ENCODE measurements at places on chromosomes 7 and 10.

- no peak for DNase-seq
Observed at GRCh38 chr7:150406567-150407421, 27.7 kb downstream of the ZNF775 start.

- no peak for DNase-seq
Observed at GRCh38 chr10:113284635-113285034, 268.2 kb upstream of the HABP2 start.

DNA sequence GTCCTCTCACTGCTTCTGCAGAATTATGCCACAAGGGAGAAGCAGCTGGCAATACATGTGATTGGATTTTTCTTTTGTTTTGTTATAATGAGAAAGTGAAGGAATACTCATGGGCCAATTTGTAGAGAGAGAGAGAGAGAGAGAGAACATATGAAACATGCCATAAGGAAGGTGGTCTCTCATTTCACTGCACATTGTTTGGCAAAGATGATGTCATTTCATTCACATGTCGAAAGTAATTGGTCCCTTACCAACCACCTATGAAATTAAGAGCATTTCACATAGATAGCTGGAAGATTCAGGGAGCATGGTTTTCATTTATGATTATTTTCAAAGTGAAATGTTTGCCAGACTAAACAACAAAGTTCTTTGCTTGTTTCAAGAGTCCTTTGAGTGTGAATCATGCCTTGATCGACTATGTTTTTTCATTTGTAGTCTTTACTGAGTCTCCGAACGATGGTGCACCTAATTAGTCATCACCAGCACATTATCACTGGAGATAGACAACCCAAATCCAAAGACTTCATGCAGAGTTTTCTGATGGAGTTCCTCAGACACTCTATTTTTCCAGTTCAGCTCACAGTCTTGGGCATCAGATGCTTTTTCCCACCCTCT, 130.1 kb upstream of the ZEB1 start:
- no peak for DNase-seq

DNA sequence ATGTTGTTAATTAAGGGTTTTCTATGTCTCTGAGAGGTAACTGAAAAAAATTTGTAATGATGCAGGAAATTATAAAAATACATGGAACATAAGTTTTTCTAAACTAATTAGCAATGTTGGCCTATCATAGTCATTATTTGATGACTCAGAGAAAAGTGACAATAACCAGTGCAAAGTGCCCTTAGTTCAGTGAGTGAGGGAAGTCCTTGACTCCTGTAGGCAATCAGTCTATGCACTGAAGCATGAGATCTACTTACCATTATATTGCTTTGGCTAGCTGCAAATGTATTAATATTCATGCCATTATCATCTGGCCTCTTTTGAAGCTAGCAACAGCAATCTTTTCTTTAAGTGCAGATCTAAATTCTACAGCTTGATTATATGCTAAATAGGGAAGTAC, 40.6 kb downstream of the CCDC172 start:
- DNase-seq: no peak

- DNase-seq: no peak
Observed at GRCh38 chr7:151185762-151186639, 1.0 kb downstream of the ASB10 start.

DNA sequence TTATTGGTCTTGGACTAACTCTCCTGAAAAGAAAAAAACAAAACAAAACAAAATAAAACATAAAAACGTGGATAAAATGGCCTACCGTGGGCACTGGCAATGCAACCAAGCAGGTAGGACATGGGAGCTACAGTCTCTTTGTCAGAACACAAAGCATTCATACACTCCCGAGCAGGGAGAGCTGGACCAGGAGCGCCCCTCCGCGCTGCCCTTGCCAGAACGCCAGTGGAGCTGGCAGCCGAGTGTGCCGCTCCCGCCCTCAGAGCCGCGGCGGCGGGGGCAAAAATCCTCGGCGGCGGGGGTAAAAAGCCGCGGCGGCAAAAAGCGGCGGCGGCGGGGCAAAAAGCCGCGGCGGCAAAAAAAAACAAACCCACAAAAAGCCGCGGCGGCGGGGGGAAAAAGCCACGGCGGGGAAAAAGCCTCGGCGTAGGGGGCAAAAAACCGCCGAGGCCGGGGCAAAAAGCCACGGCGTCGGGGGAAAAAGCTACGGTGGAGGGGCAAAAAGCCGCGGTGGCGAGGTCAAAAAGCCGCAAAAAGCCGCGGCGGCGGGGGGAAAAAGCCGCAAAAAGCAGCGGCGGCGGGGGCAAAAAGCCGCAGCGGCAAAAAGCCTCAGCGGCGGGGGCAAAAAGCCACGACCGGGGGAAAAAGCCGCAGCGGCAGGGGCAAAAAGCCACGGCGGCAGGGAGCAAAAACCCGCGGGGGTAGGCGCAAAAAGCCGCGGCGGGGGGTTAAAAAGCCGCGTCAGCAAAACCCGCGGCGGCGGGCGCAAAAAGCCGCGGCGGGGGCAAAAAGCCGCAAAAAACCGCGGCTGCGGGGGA, 418.1 kb downstream of the ZNF716 start:
- no peak for DNase-seq

GRCh38 chr7:112777406-112777805, 12.8 kb downstream of the TMEM168 start:
- DNase-seq: no peak

DNA sequence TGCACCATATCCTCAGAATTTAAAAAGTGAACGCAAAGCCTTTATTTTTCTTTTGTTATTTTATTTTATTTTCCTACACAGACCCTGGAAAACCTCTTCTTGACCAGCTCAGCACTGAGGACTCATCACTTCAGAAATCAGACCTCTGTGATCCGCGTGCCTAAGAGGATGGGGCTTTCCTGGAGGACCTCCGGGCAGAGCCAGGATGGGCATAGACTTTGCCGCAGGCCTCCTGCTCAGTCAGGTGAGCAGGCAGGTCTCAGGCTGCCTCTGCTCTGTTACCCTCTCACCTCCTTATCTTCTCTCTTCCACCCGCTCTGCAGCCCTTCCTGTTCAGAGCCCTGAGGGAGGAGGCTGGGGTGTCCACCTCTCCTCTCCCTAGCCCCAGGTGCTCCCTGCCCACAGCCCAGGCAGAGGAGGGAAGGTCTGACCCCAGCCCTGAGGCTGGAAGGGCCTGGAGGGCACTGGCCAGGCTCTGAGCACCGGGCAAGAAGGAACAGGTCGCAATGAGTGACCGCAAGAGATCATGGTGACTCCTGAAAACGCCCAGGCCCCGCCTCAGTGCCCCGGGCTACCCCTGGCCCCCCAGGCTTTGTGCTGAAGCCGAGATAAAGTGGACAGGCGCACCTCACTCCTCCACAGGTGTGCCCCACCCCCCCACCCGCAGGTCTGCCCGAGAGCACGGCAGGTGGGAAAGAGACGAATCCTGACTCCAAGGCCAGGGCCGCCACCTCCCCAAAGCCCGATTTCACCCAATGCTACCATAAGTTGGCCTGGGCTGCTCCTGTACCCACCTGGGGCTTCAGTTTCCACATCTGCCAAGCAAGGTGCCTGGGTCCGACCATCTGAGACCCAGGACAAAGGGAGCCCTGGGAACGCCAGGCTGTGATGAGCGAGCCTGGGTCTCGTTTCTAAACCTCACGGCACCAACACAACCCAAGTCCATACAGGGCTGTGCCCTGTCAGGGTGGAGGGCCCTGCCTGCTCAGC, 2.8 kb downstream of the CALML5 start:
- no peak for DNase-seq

DNA sequence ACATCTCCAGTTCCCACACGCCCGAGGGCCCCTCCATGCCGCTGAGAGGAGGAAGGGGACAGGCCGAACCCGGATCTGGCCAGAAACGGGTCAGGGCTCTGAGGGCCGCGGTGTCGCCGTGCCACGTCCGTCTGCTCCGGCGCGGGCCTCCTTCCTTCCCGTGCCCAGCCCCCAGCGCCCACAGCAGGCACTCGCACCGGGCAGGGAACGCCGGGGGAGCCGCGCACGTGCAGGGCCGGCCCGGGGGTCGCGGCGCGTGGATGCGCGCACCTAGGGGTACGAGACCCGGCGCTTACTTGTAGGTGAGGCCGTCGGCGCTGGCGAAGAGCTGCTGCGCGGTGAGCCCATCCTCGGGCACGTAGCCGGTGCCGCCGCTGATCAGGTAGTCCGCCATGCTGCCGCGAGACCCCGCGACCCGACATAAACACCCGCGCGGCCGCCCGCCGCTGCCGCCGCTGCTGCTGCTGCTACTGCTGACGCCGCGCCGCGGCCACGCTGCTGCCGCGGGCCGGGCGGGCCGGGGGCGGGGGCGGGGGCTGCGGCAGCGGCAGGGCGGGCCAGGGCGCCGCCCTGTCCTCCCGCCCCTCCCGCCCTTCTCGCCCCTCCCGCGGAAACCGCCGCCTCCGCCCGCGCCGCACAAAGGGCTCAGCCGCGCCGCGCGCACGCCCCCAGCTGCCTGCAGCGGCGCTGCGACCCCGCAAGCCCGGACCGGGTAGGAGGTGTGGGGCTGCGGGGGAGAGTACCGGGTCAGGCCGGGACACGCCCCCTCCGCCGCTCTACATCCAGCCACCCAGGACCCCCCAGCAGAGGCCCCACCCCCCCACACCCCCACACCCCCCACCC, 4.1 kb downstream of the IMPDH1 start:
- no peak for DNase-seq

DNA sequence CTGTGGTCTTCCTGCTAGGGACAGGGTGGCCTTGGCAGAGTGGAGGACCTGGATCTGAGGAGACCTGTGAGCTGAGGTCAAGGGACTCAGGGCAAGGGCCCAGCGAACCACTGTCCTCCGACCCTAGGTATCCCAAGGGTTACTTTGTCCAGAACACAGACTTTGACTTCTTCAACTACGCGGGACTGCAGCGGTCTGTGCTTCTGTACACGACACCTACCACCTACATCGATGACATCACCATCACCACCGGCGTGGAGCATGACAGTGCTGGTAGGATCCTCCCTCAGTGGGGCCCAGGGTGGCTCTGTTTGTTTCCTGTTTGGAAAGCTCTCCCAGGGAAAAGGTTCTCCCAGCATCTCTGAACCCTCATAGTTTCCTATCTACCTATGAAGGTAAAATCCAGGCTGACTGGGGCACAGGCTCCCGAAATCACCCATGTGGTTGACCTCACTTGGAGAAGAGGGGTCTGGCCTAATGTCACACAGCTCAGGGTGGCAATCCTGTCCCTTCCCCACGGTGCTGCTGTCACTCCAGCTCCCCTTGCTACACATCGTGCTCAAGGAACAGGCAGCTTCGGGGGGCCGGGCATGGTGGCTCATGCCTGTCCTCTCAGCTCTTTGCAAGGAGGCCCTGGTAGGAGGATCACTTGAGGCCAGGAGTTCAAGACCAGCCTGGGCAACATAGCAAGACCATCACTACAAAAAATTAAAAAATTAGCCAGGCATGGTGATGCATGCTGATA, 57.6 kb downstream of the ZNF727 start:
- no peak for DNase-seq

Data from NCI-H510A (cell line).